Anterior cingulate cortex (tissue), 58 donors: ENCODE measurements at places on chromosomes 3 and 15.

- DNase-seq = no peak
Observed at GRCh38 chr3:46460051-46460450, 4.7 kb downstream of the LTF start.

DNA sequence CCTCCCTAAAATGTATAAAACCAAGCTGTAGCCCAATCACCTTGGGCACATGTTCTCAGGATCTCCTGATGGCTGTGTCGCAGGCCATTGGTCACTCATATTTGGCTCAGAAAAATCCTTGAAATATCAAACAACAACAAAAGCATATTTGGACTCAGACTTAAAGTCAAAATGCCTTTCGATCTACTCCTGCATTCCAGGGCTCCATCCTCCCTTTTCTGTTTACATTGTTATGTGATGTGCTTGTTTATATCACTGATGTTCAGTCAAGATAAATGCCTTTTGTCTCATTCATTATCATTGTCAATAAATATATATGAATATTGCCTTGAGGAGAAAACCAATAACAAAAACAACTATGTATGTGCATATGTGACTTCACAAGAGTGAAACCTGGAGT, 31.7 kb downstream of the HGD start:
- DNase-seq = no peak

DNA sequence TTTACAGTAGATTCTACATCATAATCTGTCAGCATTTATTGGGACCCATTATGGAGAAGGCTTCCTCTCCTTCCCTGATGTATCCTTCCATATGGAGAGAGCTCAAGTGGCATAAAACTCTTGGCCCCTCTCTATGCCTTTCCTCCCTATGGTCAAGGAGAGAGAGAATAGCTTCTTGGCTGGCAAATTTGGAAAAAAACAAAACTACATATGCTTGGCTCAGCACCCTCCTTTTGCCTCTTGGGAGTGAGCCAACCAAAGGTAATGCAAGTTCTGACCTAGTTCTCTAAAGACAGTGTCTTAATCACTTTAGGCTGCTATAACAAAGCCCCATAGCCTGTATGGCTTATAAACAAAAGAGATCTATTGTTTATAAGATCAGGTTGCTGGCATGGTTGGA, 37.5 kb downstream of the C3orf70 start:
- DNase-seq = no peak

GRCh38 chr15:96629511-96629910, 299.0 kb downstream of the NR2F2 start:
- peak; percentile 36 for DNase-seq

GRCh38 chr3:29203851-29204250, 77.0 kb upstream of the RBMS3 start:
- no peak for DNase-seq

GRCh38 chr3:44963571-44964325, 12.2 kb downstream of the ZDHHC3 start:
- no peak for DNase-seq

GRCh38 chr3:38085311-38085942, 46.4 kb downstream of the DLEC1 start:
- no peak for DNase-seq
